Cortex of kidney (tissue), 1 donor: ENCODE measurements at places on chromosomes 3 and 15.

- DNase-seq = no peak
These were observed 332.4 kb upstream of the SOX2 start for GRCh38 chr3:181379278-181379677.

GRCh38 chr15:39358441-39359041, 222.3 kb upstream of the THBS1 start:
- no peak for DNase-seq

DNA sequence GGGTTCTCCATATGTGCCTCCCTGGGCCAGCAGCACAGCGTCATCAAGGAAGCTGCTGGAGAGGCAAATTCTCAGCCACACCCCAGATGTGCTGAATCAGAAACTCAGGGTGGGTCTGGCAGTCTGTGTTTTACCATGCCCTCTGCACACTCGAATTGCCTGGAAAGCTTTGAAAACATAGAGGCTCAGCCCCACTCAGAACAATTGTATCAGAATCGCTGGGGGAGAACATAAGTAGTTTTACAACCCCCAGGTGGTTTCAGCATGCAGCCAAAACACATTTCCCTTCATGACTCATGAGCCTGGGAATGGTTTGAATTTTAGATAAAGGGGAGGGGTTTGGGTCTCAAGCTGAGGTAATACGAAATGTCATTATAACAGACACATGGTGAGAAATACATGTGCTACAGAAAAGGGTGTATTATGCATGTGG, 9.6 kb downstream of the TGM4 start:
- DNase-seq = no peak

DNA sequence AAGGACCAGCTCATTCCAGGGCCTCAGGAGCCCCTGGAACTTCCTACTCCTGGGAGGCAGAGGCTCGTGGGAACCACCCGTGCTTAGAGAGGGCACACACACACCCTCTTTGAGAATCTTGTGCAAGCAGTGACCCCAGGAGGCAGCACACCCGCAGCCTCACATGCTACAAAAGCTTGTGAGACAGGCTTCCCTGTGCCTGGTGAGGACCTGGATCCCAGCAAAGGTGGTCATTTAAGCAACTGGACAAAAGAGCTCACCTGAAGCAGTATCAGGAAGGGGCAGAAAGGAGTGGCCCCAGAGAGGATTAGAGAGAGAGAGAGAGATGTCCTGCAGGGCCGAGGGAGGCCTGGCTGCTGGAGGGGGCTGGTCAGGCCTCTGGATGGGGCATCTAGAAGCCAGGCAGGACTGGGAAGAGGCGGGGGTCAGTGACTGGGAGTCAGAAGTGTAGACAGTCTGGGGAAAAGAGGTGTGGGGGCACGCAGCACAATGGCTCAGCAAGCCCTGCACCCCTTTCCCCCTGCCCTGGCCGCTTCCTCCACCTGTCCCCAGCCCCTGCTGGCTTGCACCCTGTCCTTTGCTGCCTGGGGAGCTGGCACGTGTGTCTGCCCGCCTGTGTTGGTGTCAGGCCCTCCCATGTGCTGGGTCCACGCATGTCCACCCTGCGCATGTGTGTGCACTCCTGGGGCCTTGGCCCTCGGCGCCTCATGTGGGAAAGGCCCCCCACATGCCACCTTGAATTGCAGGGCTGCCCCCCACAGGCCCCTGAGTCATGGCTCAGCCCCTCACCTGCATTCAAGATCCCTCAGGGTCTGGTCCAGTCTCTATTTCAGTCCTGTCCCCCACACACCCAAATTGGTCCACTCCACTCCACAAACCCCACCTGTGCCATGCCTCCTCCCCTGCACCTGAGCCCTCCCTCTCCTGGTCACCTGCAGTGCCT, 36.9 kb downstream of the TSPAN3 start:
- DNase-seq = no peak

DNA sequence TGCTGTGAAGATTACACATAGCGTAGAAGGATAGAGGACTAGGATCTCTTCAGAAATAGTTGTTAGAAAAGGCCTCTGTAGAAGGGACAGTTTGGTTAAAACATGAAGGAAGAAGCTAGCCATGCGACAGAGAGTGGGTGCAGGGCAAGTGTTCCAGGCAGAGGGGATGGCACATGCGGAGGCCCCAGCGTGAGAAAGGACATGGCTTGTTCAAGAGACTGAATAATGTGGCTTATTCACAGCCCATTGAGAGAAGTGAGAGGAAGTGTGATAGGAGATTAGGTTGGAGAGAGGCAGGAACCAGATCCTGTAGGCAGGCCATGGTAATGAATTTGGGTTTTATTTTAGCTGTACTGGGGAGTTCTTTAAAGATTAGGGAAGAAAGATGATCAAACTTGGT, 56.4 kb downstream of the NEO1 start:
- no peak for DNase-seq

DNA sequence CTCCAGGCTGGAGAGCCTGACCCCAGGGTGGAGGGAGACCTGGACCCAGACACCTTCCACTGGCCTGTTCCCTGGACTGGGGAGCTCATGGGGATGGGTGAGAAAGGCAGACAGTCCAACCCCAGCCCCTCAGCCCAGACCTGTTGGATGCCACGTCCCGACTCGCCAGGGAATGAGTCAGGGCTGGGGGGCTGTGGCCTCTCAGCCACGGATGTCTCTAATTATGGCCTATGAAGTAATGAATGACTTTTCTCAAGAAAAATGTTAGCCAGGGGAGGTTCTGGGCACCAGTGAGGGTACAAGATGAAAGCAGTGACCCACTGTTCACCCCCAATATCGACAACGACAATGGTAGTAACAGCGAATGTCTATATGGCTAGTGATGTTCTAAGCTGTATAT, 107.0 kb upstream of the RPL32 start:
- no peak for DNase-seq

DNA sequence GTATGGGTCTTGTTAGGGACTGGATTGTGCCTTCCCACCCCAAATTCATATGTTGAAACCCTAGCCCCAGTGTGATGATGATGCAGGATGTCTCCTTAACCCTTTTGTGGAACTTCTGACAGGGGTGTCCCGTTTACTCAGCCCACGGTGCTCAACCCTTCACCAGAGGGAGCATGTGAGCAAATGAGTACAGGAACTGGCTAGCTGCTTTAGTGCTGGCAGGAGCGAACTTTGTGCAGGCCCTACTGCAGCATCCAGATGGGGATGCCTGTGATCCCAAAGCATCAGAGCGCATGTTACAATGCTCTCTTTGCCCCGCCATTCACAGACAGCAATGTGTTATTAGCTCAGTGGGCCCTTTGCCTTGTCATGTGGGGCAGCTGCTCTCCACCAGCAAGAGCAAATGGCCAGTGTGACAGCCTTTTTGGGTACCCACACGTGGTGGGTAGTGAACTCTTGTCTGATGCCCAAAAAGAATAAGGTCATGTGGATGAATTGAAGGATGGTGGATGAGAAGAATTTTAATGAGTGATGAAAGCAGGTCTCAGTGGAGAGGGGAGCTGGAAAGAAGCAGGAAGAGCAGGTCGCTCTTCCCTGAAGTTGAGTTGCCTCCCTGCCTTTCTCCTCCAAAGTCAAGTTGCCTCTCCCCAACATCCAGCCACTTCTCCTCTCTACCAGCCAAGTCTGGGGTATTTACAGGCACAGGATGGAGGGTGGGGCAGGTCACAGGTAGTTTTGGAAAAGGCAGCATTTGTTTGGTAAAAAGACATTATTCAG, 63.3 kb upstream of the STRIT1 start:
- no peak for DNase-seq

- DNase-seq = no peak
These were observed 29.3 kb upstream of the POLR2M start for GRCh38 chr15:57677204-57677603.

DNA sequence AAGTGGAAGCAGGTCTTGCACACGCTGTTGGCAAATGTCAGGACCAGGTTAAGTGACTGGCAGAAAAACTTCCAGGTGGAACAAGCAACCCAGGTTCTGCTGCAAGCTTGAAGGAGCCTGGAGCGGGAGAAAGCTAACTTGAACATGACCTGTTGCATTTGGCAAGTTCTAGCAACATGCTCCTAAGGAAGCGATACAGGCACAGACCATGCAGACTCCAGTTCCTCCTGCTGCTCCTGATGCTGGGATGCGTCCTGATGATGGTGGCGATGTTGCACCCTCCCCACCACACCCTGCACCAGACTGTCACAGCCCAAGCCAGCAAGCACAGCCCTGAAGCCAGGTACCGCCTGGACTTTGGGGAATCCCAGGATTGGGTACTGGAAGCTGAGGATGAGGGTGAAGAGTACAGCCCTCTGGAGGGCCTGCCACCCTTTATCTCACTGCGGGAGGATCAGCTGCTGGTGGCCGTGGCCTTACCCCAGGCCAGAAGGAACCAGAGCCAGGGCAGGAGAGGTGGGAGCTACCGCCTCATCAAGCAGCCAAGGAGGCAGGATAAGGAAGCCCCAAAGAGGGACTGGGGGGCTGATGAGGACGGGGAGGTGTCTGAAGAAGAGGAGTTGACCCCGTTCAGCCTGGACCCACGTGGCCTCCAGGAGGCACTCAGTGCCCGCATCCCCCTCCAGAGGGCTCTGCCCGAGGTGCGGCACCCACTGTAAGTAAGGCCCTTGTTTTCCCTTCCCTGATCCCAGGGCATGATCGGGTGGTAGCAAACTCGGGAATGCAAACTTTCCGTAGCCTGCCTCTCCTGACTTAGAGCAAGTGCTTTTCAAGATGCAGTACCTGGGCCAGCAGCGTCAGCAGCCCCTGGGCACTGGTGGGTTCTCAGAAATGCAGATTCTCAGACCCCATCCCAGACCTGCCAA, 759 bp downstream of the GALNT15 start:
- no peak for DNase-seq

- no peak for DNase-seq
These were observed 31.6 kb upstream of the ABHD10 start for GRCh38 chr3:111947231-111947630.

GRCh38 chr15:76064375-76064774, 4.6 kb downstream of the TMEM266 start:
- no peak for DNase-seq

DNA sequence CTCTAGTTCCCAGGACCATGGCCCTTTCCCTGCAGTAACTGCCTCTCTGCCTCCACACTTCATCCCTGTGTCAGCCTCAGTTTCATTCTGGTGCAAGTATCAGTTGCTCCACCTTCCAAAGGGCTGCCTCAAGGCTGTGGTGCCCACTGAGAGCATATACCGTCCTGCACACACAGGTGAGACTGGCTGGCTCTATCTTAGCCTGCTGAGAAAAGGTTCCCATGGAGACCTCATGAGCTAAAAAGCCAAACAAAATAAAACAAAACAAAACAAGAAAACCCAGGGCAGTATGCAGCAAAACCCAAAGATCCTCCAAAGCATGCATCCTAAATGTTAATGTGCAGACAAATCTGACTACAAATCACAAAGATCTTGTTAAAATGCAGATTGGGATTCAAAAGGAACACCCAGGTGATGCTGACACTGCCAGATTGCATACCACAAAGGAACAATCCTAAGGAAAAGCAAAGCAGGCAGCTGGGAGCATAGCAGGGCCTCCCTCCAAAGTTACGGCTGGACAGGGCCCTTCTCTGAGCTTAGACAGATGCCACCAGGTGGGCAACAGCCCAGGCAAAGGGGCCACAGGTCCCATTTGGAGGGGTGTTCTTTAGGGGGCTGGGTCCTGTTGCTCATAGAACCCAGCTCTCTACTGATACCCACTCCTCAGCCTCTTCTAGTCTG, 76.3 kb upstream of the SLCO2A1 start:
- no peak for DNase-seq

DNA sequence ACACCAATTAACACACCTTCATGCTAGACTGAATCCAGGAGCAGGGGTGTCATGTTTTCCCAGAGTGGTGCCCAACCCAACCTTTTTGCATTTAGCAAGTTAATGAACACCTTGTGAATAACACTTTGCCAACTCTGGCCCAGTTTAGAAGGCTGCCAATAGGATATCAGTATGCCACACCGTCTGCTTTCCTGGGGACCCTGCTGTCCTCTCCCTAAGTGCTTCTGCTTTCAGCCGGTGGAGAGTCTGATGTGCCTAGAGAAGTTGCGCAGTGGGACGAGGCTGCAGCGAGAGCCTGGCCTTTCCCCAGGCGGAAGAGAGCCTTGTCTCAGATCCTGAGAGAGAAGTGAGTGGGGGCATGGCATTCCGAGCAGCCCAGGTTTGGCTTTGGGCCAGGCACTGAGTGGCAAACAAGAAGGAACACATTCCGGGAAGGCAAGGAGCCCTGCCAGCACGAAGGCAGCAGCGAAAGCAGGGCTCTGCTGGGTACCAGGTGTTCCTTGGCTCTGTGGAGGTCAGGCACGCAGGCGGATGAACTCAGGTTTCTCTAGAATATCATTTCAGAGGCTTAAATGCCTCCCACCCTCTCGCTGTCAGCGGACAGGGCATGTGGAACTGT, 36.9 kb downstream of the SENP8 start:
- peak; percentile 29 for DNase-seq
